ENCODE measurements at places on chromosomes 6 and 20.

DNA sequence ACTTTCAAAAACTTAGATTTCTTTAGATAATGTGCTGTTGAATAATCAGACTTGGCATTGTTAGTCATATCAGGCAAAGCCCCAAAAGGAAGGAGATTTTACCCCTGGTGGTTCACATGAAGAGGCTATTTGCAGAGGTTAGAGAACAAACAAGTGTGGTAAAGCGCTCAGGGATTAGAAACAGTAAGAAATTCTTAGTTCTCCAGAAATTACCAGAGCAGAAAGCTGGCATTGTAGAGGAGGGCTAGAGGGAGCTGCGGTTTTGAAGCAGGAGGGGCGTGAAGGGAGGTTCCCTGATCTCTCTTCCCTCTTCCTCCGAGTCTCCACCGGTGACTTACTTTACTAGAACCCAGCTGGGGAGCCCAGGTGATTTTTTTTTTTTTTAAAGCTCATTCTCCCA, 10.2 kb downstream of the MYO6 start:
- no peak for DNase-seq

GRCh38 chr6:163405412-163406309, 8.9 kb upstream of the QKI start:
- DNase-seq, result no peak

DNA sequence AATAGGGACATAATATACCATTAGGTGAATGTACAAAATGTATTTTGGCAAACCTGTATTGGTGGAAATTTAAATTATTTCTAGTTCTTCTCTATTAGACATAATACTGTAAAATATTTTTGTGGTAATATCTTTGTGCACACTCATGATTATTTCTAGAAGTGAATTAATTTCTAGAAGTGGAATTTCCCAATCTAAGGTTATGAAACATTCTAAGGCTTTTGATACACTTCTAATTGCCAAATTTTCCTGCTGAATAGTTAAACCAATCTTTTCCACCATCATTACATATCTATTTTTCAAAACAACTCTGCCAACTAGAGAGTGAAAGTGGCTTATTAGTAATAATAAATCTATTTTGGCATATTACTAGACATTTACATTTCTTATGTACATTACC, 1.8 kb upstream of the CCND3 start:
- no peak for DNase-seq

- no peak for DNase-seq
These were observed 121.4 kb upstream of the RREB1 start for GRCh38 chr6:6986344-6986743.

- DNase-seq, result no peak
These were observed 54.5 kb downstream of the RIPOR3 start for GRCh38 chr20:50636601-50637540.

DNA sequence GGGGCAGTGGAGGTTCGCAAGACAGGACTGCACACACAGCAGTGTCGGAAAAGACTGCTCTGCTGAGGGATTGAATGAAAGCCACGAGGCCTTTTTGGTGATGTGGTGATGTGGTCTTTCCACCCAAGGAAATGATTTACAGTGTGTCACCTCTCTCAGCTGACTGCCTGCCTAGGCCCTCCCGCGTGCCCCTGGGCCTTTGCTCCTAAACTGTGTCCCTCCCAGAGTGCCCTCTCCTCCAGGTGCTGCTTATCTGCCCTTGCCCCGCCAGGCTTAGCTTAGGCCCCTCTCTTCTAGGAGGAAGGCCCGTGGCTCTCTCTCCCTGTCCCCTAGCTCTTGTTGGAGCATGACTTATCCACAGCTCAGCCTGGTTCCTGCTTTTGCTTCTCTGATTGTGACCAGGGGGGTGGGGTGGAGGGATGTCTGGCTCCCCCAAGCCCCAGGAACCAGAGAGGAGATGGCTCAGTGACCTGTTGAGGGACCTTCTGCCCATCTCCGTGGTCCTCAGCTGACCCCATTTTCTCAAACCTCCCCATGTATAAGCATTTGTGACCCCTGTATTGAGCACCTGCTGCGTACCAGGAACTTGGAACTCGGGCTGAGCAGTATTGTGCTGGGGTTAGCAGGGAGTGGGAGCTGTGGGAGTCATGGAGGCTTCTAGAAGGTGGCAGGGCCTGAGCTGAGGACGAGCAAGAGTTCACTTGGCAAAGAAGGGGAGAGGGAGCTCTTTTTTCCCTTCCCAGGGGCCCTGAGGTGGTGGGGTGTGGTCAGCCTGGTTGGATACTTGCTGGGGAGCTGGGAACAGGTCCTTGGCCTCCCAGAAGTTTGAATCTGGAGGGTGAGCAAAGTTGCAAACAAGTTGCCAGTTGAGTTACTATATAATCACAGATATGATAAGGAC, 2.2 kb downstream of the SRC start:
- DNase-seq, result peak; percentile 33

DNA sequence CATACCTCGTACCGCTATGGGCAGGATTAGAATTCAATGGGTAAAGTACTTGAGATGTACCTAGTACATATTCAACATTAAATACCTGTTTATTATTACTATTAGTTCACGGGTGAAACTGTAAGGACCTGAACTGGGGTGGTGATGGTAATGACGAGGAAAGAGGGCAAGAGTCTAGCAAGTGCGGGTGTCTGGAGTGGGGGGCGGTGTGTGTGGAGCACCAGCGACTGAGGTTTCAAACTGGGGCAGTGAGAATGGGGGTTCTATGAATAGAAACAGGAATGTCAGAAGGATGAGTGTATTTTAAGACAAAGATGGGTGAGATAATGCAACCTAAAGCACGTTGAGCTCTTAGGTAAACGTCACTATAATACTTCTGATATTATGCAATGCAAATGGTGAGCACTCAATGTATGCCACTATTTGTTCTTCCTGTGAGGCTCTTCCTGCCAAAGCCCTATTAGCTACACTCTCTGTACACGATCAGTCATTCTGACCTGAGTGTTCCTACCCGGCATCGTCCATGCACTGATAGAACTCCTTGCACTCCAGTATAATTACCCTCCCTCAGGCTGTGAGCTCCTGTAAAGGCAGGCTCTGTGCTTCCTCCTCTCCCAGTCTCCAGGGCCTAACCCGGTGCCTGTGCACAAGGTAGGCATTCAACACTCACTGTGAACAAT, 55.0 kb downstream of the ALDH5A1 start:
- no peak for DNase-seq

DNA sequence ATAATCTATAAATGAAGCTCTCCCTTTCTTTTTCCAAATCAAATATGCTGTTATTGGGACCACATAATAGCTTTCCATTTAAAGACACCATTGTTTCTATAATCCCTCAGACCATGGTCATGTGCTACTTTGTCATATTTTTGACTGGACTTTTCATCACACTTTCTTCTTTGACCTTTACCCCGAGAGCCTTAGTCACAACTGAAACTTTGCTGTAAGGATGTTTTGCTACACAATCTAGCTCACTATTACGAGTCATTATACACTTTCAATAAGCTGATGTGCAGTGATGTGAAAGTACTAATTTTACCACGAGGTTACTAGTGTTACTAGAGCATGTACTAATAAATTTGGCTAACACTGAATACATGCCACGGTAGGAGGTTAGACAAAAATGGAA, 367.2 kb upstream of the RUNX2 start:
- no peak for DNase-seq

- DNase-seq, result no peak
These were observed 55.4 kb downstream of the MRPL14 start for GRCh38 chr6:44071670-44072451.

GRCh38 chr6:5730585-5731263, 276.0 kb downstream of the NRN1 start:
- no peak for DNase-seq
